Stomach (tissue), 19 donors: ENCODE measurements at places on chromosomes 4 and X. TPM values are rescaled to one million over a fixed set of nuclear protein-coding genes. Genes with fewer than 3 reads are reported as not detected.

The TRAM1L1 gene
- total RNA-seq = not detected

The DCX gene
- total RNA-seq = not detected

The RNF150 gene
- total RNA-seq = 37.1 TPM

The BOD1L1 gene
- 28.4 TPM for total RNA-seq

The NSDHL gene
- 8.4 TPM for total RNA-seq

- DNase-seq = no peak
These were observed 57.7 kb upstream of the ATXN3L start for GRCh38 chrX:13377550-13377934.

DNA sequence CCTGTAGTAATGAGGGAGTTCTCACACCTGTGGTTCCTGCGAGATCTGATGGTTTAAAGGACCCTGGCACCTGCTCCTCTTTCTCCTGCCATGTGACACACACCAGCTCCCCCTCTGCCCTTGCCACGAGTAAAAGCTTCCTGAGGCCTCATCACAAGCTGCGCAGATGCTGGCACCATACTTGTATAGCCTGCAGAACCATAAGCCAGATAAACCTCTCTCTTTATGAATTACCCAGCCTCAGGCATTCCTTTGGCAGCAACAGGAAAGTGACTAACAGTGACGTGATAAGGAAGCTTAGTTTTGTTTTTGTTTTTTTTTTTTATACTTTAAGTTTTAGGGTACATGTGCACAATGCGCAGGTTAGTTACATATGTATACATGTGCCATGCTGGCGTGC is 130.9 kb downstream of the AFAP1 start:
- no peak for DNase-seq

DNA sequence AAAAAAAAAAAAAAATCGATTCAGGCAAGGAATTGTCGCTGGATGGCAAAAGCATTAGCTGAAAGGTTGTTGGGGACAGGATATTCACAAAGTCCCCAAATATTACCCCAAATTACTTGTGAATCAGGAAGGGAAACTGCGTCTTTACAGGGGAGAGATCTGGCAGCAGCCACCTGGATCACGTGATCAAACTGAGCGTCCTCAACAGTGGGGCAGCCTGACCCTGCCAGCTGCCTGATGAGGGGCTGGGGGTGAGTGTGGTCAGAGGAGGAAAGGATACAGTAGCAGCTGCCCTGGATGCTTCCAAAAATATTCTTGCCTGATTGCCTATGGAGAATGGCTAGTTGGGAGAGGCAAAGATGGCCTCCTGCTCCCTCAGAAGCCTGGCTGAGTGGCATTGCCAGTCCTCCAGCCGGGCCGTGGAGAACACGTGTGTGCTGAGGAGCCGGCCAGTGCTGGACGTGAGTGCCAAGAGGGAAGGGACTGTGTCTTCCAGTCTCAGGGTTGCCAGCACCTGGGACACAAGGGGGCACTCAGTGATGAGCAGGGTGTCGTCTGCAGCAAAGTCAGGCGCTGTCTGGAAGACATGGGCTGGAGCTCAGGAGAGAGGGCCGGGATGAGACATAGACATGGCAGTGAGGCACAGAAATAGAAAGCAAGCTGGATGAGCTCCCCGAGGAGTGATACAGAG is 3.0 kb upstream of the LAGE3 start:
- no peak for DNase-seq

GRCh38 chr4:174012135-174012885 is 271.2 kb downstream of the FBXO8 start:
- DNase-seq = no peak

- DNase-seq = no peak
These were observed 8.3 kb upstream of the AGA start for GRCh38 chr4:177450426-177451107.

GRCh38 chrX:39144956-39145355 is 343.7 kb downstream of the MID1IP1 start:
- DNase-seq = peak; percentile 32
